Suprapubic skin (tissue), 4 donors: ENCODE measurements at places on chromosomes 1 and 21. TPM values are rescaled to one million over a fixed set of nuclear protein-coding genes. Genes with fewer than 3 reads are reported as not detected.

TEDDM1 gene
- total RNA-seq: not detected

SPRR2A gene
- total RNA-seq: not detected

ACBD3 gene
- total RNA-seq: 64.5 TPM

DNA sequence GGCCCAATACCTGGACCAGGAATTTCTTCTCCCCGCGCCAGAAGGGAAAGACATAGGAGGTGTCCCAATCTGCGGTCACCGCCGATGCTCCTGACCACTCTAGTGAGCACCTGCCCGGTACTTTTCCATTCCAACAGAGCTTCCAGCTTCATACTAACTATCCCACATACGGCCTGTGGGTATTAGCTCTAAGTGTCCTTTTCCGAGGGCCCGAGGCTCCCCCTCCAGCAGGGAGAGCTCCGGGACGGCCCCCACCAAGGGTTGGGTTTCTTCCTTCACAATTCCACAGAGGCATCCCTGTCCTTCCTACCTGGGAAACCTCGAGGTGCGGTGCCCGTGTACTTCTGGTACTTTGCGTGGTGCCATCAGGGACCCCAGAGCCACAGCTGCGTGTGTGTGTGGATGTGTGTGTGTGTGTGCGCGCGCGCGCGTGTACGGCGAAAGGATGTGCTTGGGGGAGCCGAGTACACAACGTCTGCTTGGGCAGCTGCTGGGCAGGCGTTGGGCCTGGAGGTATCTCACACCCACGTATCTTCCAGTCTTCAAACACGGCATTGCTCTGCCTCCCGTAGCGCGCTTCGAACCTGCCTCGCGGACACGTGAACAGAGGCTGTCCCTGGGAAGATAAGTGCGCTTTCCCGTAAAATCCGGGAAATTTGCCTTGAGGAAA, 2.4 kb upstream of the SIM2 start:
- no peak overlapping the region for H3K27ac ChIP-seq
- H3K4me3 ChIP-seq: no peak overlapping the region
- DNase-seq: no peak
- no peaks in the 10 kb centered on the region for H3K36me3 ChIP-seq

- H3K4me1 ChIP-seq: peaks cover 3% of the 10 kb centered on the region
- no peaks in the 10 kb centered on the region for H3K36me3 ChIP-seq
- DNase-seq: no peak
- no peak overlapping the region for H3K4me3 ChIP-seq
- H3K27ac ChIP-seq: no peak overlapping the region
Observed at GRCh38 chr1:97170300-97170699, 448.7 kb downstream of the PTBP2 start.

- no peak overlapping the region for H3K4me3 ChIP-seq
- no peak for DNase-seq
- H3K36me3 ChIP-seq: no peaks in the 10 kb centered on the region
- H3K4me1 ChIP-seq: no peaks in the 10 kb centered on the region
- H3K27me3 ChIP-seq: no peaks in the 10 kb centered on the region
Observed at GRCh38 chr21:15667819-15668218, 62.0 kb upstream of the USP25 start.
